NCI-H510A treated with DMSO at 0.1 percent for 48 hours (cell line): ENCODE measurements at places on chromosomes 6 and 20.

- DNase-seq = no peak
These were observed 192.4 kb downstream of the ZMYND8 start for GRCh38 chr20:47164140-47164539.

DNA sequence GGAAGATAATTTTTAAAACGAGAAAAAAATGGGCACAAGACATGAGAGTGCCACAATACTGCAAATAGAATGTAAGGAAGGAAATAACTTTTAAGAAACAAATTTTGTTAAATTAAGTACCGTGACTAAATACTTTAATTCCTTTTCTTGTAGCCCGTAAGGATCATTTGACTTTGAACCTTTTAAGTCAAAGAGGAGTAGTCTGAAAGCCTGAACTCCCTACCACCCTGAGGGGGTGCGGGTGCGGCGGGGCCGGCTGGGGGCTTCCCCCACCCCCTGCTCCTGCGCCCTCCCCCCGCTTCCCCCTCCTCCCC is 231 bp upstream of the PHACTR2 start:
- DNase-seq = no peak

DNA sequence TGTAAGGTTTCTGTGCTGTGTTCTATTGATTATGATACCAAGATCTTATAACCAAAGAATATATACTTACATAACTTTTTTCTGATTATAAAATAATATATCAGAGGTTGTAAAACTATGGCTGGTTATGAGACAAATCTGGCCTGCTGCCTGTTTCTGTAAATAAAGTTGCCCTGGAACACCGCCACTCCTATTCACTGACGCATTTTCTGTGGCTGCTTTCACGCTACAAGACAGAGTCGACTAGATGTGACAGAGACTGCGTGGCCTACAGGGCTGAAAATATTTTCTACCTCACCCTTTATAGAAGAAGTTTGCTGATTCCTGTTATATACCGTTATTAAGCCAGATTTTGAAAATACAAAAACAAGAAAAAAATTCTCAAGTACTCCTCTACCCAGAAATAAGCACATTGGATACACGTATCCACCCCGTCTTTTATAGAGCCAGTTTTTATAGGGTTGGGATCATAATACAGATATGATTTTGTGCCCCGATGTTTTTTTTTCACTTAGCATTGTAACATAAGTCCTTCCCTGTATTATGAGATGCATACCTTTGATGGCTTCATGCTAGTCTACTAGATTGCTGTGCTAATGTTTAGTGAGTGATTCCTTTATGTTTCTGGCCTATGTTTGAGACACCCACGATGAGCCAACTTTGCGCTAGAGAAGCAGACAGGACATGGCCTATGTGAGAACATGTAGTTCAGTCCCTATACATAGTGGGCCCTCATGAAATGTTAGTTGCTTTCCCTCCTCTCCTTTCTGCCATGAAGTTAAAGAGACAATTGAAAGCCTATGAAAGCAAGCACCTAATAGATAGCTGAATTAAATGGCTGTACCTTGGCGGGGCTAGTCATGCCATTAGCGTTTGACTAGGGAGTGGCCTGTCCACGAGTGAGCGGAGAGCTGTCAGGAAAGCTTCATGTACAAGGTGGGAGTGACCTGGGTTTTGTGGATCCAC is 98.1 kb upstream of the KCNK16 start:
- no peak for DNase-seq

DNA sequence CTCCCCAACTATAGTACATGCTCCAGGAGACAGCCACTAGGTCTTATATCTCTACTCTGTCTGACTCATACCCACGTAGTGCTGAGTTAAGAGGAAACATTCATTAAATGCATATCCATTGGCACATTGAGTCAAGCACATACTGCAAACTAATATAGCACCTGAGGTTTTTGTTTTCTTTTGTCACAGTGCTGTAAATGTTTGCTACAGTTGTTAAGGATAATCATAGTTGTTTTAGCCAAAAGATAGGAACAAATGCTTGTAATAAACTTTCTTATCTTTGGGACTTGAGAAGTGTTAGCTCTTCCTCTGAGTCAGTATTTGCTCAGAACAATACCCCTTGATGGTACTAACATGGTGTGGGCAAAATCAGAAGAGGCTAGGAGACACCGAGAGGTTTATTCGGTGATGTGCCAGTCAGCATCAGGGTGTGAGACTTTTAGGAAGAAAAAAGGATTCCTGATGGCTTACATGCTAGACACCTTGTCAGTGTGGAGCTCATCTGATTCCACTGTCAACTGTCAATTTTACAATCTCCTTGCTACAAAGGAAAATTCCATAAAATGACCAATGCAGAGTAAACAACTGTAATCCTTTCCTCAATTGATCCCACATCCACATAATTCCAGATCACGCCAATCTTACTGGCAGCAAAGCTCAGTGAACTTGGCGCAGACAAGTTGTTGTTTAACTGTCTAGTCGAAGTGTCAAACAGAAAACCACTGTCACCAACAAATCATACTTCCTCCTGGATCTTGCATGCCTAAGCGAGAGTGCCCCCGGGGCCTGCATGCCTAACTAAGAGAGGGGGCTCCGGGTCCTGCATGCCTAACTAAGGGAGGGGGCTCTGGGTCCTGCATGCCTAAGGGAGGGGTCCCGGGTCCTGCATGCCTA is 36.1 kb downstream of the ELOVL2 start:
- no peak for DNase-seq

DNA sequence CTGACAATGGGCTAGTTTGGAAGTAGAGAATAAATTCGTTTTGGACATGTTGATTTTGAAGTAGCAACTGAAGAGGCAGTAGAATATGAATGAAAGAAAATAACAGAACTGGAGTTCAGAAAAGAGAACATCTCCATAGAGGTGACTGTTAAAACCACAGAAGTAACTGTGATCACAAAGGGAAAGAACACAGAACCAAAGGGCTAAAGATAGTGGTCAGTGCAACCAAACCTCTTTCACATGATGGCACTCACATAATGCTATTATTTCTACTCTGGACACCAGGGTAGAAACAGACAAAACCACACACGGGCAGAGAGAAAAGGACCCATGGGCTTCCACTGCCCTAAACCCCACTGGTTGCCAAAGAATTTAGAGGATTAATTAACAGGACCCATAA is 58.5 kb downstream of the CDK19 start:
- DNase-seq = no peak

DNA sequence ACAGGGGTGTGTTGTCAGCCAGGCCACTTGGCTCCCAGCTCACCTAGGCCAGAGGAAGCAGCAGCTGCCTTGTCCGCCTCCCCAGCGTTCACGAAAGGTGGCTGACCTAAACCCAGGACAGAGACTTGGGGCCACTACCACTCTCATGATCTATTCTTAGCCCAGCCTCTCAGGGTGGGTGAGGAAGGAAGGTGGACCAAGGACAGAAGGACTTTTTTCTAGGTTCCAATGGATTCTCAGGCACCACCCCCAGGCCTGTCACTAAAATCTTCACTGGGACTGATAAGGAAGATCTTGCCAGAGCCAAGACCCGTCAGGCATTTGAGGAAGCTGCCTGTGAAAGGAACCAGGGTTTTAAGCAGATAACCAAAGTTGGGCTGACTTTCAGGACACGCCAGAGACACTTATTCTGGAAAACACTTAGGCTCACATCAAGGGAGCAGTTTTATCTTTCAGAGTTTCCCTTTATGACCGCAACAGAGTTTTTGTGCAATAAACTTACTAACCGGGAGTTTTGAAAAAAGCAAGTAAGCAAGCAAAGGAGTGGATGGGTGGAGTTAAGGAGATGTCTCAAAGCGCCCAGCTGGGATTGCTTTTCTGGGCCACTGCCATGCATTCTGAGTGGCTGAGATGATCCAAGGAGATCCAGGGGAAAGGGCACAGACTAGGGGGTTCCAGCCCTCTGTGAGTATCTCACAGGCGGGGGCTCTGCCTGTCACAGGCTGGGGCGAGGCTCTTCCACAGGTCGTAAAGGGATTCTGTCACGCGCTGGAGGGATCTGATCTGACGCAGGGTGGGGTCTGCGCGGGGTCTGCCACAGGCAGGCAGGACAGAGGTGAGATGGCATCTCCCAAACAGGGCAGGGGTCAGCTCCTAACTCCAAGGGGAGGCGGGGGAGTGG is 989 bp downstream of the FITM2 start:
- DNase-seq = no peak

- DNase-seq = peak; percentile 98
These were observed 4.0 kb downstream of the CDKN1A start for GRCh38 chr6:36682328-36683144.

- DNase-seq = peak; percentile 2
These were observed 157.4 kb upstream of the LAMA2 start for GRCh38 chr6:128725271-128726233.

DNA sequence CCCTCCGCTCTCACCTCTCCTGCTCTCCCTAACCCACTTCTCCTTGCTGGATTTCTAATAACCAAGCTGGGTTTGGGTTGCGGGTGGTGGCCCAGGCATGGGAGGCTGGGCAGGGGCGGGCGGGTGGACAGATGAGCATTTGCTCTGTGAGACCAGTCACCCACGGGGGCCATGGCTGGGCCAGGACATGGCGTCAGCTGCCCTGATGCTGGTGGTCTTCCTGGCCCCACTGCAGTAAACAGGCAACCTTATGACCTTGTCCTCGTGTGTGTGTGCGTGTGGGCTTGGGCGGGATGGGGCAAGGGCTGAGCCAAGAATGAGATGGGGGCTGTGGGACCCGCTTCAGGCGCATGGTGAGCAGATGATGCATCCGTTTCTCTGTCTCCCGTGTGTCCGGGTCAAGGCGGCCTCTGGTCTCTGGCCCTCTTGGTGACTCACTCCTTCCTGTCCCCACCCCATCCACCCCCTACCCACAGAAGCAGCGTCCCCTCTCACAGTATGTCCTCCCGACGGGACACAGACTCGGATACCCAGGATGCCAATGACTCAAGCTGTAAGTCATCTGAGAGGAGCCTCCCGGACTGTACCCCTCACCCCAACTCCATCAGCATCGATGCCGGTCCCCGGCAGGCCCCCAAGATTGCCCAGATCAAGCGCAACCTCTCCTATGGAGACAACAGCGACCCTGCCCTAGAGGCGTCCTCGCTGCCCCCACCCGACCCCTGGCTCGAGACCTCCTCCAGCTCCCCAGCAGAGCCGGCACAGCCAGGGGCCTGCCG is 41.4 kb upstream of the MYL9 start:
- DNase-seq = no peak

DNA sequence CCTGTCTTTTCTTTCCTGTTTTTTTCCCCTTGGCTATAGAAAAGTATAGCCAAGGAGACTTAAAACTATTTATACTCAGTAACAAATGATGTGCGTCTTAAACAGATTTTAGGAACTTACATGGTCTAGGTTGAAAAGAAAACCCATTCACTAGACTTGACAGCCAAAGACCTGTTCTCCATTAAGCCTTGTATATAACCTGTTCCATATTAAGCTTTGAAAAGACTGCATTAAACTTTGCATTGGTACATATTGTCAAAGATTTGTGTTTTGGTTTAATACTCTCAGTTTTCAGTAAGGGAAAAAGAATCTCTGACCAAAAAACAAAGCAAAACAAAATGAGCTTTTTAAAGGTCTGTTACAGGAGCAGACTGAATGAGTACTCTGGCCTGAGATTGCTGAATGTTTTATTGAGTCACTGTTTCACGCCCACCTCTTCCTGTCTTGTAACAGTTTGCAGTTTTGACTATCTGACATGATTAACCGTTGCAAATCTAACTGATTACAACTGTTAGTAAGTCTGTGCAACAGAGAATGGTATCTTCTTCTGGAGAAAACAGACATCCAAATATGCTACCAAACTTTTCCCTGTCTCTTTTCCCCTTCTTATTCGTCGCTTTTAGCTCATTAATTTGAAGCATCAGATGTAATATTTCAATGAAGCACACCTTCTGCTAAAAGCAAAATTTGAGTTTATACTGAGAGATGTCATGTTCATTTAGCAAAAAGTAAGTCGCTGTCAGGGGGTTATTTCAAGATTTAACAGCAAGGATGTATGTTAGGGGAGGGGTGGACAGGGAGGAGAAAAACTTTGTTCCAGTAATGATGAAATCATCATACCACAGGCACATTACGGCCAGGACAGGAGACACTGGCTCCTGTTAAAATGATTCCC is 59.1 kb upstream of the SUPT3H start:
- DNase-seq = no peak

DNA sequence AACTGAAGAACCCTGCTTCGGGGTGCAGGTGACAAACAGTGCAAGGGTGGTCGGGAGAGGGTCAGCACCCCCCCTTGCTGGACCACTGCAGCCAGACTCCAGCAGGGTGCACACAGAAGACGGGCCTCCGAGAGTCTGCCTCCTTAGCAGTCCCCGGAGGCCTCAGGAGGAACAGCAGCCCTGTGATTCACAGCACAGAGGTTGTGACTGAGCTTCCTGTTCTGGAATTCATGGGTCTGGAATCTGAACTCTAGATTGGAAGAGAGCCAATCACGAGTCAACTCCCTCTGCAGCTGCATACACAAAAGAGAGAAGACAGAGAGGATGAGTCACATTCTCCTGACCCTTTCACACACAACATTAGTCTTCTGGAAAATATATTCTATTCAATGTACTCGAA is 249.0 kb upstream of the OPRM1 start:
- no peak for DNase-seq

- no peak for DNase-seq
These were observed 578.3 kb downstream of the HACE1 start for GRCh38 chr6:104281370-104281769.

DNA sequence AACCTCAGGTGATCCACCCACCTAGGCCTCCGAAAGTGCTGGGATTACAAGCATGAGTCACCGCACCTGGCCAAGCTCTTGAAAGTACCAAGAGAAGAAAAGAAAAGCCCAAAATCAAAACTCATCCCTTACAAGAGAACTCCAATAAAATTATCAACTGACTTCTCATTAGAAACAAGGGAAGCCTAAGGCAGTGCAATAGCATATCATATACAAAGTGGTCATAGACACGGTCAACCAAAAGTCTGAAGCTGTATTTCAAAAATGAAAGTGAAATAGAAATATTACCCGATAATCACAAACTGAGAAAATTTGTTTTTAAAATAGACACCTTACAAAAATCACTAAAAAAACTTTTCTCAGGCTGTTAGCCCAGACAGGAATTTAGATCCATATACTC is 1321.1 kb upstream of the GJE1 start:
- no peak for DNase-seq

GRCh38 chr6:107441682-107442081 is 17.7 kb downstream of the PDSS2 start:
- DNase-seq = no peak
